ENCODE measurements at places on chromosomes 7 and 10.

DNA sequence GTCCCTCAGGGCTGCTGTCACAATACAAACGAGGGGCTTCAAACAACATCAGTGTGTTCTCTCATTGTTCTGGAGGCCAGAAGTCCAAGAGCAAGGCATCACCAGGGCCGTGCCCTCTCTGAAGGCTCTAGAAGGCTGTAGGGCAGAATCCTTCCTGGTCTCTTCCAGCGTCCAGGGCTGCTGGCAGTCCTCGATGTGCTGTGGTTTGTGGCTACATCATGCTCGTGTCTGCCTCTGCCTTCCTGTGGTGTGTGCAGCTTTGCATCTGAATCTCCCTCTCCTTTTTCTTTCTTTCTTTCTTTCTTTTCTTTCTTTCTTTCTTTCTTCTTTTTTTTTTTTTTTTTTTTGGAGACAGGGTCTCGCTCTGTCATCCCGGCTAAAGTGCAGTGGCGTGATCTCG is 103.5 kb downstream of the INSYN2A start:
- no peak for DNase-seq

- DNase-seq: no peak
These were observed 149.5 kb downstream of the SFMBT2 start for GRCh38 chr10:7261351-7261750.

DNA sequence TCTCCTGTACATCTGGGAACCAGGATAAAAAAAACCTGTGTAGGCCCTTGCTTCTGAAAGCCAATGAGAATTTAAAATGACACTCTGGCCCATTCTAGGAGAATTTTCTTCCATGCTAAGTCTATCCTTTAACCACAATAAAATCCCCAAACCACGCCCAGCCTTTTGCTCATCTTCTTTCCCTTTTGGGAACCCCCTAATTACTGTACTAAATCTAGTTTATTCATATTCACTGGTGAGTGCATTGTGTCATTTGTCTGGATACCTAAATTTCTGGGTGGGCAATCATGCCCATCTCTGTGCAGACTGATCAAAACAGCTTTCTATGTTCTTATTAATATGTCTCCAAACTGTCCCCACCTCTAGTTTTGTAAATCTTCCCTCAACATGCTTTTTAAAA is 11.7 kb upstream of the CDK14 start:
- no peak for DNase-seq

DNA sequence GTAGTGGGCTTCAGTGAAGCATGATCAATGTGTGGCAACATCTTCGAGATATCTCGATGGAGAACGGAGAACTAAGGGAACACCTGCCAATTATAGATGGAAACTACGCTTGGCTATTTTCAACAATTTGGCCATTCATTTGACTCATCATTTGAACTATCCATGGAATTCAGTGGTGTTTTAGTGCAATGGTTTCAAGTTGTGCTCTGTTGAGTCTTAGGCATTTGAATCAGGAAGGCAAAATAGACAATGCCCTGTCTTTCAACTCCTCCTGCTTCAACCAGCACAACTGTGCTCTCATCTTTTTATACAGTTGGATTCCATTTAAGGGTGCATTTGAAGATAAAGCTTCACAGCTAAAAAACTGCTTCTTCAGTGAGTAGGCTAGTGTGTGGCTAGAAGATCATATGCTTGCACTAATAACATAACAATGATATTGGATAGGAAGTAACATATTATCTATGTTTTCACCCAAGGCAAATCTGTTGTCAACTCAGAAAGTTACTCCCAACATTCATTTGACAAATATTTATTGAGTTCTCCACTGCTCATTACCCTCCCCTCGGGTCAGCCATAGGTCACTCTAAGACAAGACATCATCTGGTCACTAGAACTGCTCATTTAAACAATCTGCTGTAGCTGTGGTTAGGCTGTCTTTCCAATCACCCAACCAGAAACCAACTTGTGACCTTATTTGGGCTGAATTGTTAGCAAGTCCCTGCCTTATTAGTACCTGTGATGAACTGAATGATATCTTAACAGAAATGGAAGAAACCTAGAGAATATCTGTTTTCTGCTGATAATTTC is 314.1 kb upstream of the SP4 start:
- DNase-seq: no peak

GRCh38 chr10:10247585-10247984 is 770.1 kb upstream of the CELF2 start:
- DNase-seq: no peak

- no peak for DNase-seq
These were observed 265.1 kb downstream of the ZEB1 start for GRCh38 chr10:31584098-31584631.

DNA sequence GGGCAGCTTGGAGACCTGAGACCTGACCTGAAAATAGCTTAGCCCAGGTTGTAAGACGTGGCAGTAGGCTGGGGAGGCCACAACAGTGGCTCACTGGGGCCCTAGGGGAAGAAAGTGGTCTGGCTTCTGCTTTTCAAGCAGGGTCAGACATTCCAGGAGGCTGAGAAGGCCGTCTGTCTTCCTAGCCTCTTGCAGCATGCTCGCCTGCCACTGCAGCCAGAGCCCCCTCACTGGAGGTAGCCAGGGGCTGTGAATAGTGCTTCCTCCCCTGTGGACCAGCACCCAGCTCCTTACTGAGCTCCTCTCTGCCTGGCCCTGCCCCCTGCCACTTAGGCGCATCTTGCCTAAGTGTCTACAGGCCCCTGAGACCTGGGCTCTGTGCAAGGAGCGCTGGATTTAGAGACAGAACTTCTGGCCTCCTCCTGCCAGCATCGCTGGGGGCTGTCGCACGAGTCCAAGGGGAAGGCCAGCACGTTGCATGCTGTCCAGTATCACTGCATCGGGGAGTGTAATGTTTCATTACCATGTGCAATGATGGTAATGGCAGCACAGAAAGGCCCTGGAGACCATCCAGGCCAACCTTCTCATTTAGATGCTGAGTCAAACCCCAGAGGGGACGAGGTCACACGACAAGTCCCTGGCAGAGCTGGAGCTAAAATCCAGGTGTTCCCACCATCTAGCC is 12.7 kb downstream of the ZMIZ1 start:
- no peak for DNase-seq

GRCh38 chr7:50783801-50784507 is 1.3 kb upstream of the GRB10 start:
- DNase-seq: no peak

- no peak for DNase-seq
These were observed 45.0 kb downstream of the ESYT2 start for GRCh38 chr7:158784270-158784669.

DNA sequence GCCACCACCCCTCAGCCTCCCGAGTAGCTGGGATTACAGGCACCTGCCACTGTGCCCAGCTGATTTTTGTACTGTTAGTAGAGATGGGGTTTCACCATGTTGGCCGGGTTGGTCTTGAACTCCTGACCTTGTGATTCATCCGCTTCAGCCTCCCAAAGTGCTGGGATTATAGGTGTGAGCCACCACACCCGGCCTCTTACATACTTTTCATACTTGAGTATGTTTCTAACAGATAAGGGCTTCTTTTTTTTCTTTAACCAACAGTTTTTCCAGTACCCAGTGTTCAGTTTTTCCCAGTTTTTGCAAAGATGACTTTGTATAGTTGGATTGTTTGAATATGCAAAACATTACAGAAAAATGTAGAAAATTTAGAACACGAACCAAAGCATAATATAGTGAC is 7.7 kb downstream of the EIF4H start:
- DNase-seq: no peak

DNA sequence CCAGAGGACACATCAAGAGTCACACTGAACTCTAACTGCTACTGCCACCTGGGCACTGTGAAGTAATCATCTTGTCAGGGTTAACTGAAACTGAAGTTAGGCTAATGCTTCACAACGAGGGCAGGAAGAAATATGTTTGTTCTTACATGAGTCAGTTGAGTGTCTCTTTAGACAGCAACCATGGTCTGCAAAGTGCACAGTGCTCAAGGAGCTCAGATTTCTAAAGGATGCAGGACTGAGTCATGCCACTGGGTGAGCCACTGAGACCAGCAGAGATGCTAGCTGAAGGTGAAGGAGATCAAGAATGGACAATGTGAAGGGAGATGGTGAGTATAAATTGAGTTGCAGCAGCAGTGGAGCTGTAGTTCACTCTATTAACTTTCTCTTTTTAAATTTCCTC is 76.0 kb upstream of the CTTNBP2 start:
- no peak for DNase-seq

DNA sequence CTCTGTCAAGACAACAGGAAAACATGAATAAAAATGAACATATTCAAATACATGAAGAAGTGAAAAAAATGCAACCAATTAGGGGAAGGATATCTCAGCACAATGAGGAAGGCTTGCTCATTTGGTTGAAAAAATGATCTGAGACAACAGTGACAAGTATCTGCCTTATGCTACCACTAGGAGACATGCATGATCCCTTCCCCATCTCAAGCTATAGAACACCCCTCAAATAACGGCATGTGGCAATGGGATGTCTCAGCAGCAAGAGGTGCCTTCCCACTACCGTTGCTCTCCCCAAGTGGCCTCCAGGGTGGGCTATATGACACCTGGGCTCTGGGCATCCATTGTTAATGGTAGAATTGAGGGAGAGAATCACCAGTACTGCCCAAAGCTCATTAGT is 98.1 kb upstream of the RSU1 start:
- no peak for DNase-seq

DNA sequence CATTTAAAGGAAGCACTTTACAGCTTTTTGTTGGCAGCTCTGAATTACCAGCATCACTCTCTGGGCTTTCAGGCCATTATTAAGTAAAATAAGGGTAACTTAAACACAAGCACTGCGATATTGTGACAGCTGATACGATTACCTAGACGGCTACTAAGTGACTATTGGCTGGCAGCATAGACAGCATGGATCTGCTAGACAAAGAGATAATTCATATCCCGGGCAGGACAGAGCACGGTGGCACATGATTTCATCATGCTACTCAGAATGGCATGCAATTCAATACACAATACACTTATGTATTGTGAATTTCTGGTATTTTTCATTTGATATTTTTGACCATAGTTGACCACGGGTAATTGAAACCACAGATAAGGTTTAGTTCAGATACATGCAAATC is 522.0 kb upstream of the LRRN3 start:
- no peak for DNase-seq

DNA sequence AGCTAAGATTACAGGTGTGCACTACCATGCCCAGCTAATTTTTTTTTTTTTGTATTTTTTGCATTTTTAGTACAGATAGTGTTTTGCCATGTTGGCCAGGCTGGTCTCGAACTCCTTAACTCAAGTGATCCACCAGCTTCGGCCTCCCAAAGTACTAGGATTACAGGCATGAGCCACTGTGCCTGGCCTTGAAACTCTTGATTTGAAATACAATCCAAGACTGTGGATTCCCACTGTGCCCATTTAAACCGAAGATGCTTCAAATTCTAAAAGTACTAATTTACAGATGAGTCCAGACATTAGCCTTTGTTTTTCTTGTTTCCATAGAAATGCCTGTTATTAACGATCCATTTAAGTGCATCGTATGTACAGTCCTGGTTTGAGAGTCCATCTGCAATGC is 130.9 kb downstream of the CACNA2D1 start:
- DNase-seq: no peak

- no peak for DNase-seq
These were observed 1.6 kb downstream of the KNDC1 start for GRCh38 chr10:133161486-133162109.

DNA sequence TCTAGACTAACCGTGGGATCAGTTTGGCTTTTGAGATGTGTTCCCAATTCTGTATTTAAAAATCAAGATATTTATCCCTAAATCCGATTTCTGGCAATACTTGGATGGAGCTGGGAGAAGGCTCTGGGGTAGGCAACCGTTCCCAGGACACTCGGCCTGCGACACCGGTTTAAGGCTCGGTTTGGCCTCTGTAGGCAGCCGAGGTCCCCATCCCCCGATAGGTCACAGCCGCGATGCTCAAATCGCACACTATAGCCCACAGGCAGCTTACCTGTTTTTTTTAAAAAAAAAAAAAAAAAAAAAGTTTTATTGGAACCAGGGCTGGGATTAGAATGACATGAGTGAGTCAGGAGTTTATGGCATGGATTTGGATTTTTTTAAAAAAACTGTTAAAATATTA is 729 bp upstream of the TAF3 start:
- DNase-seq: no peak

GRCh38 chr10:29957907-29958331 is 101.5 kb downstream of the JCAD start:
- DNase-seq: no peak

DNA sequence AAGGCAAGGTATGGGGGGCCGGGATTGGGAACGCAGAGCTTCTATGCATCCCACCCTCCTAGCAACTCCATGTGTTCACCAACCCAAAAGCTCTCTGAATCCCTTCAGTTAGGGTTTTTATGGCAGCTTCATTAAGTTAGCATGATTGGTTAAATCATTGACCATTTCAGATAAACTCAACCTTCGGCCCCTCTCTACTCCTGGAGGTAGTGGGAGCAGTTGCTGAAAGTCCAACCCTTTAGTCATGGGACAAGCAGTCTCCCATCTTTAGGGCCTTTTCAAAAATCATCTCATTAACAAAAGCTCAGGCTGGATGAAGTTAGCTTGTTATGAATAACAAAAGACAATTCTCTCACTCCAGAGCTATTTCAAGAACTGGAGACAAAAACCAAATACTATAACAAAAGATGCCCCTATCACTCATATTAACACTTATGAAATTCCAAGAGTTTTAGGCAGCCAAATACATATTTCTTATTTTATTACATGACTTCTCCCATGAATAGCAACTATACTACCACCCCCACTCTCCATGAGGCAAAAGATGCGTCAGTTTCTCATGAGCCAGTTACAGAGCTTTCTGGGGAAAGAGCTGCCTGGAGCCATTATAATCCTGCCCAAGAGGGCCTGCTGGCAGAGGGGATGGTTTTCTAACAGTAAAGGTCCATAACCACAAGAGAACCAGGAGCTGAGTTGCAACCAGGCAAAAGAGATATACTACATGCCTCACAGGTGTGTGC is 44.6 kb downstream of the SLC16A12 start:
- no peak for DNase-seq

- no peak for DNase-seq
These were observed 12.4 kb downstream of the CALY start for GRCh38 chr10:133324198-133324792.

DNA sequence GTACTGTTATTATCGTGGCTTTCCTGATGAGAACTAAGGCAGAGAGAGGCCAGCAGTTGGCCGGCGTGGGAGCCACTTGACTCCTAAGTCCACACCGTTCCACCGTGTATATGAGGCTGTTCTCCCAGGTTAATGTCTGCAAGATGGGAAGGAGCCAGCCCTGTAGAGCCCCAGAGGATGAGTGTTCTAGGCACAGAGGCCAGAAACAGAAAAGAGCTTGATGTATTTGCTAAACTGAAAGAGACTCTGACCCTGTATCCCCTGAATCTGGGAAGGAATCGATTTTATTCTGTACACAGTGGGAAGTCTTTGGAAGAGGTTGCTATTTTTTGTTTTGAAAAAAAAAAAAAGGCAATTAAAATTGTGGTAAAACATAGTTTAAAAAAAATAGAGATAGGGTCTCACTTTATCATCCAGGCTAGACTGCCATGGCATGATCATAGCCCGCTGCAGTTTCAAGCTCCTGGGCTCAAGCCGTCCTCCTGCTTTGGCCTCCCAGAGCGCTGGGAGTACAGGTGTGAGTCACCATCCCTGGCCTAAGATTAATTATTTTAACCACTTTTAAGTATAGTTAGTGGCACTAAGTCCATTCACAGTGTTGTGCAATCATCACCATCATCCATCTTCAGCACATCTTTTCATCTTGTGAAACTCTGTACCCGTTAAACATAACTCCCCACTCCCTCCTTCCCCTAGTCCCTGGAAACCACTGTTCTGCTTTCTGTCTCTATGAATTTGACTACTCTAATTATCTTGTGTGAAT is 348.8 kb downstream of the SDK1 start:
- DNase-seq: no peak

- no peak for DNase-seq
These were observed 498 bp downstream of the RHOBTB1 start for GRCh38 chr10:60943316-60944057.

Data from NCI-H2107 (cell line).